ENCODE measurements at places on chromosomes 3 and 15. TPM values are rescaled to one million over a fixed set of nuclear protein-coding genes. Genes with fewer than 3 reads are reported as not detected.

- peak; percentile 47 for DNase-seq
Measured at GRCh38 chr15:79028411-79028964, 62.1 kb downstream of the RASGRF1 start.

GRCh38 chr15:92492551-92493115, 99.0 kb downstream of the ST8SIA2 start:
- no peak for DNase-seq

CCR8 gene
- total RNA-seq = not detected

TRNT1 gene
- total RNA-seq = 18.0 TPM

RARB gene
- 3.8 TPM for total RNA-seq

LRRC15 gene
- 0.51 TPM for total RNA-seq

GRCh38 chr15:45166834-45167630, 20.7 kb downstream of the SHF start:
- DNase-seq = peak; percentile 33

GRCh38 chr3:114985776-114986175, 161.3 kb downstream of the ZBTB20 start:
- no peak for DNase-seq

GRCh38 chr3:30668051-30668609, 61.7 kb downstream of the TGFBR2 start:
- no peak for DNase-seq

OR5H2 gene
- total RNA-seq = not detected

PLA2G4E gene
- not detected for total RNA-seq

Measured in dermis microvascular lymphatic vessel endothelial cell (primary cell).